ENCODE measurements at places on chromosomes 6 and 20.

- DNase-seq, result no peak
Observed at GRCh38 chr6:15129887-15130286, 116.0 kb upstream of the JARID2 start.

DNA sequence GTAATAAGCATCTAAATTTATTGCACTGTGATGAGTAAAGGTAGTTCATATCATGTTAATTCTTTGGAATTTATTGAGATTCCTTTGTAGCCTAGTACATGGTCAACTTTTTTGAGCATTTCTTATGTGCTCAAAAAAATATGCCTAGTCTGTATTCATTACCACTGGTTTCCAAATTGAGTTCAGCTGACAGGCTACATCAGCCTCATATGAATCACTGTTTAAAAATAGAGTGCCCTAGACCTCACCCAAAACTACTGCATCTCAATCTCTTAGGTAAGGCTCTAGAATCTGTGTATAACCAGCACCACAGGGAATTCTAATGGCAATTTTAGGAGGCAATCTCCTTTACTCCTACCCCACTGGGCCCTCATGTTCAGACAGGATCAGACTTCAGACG lies 16.7 kb upstream of the FOXF2 start:
- no peak for DNase-seq

DNA sequence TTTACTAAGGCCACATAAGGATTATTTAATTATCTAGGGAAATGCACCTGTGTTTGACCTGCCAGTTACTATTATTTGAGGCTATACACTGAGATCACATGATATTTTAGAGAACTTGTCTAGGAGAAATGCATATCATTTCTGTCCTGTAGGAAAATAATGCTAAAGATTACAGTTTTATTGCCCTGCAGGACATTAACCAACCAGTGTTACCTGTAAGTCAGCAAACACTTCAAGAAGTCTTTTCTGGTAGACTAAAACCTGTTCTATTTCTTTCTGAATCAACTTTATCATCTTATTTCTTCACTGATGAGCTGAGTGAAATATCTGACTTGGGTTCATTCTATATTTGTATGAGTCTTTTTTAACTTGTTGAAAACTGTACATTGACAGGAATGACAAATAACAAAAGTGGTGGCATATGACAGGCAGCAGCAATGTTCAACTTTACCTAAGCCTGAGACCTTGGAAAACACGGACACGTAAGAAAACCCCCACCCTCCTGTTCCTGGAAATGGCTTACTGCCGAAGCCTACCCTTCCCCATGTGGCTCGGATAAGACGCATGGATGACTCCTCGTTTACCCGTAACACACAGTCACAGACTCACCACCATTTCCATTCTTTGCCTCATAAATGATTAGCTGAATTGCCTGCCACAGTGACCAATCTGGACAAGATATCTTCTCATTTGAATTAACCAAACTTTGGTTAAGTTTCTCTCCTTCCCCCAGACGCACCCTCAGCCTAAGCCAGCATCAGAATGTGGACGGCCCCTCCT lies 118.0 kb upstream of the CD93 start:
- DNase-seq, result no peak

DNA sequence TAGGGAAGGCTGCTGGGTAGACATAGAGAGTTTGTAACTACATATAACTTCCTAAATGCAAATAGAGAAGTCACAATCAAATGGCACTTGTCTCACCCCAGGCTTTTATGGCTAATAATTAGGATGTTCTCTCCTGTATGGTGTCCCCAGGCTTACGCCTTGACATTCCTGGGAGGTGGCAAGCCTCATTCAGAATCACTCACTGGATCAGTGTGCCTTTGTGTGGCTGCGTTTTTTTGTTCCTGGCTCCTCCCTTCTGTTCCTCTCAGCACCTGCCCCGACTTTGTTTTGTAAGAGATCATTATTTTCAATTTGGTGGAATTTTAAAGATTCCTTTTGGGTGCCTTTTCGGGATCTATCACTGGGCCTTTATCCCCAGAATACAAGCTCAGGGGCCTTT lies 5.7 kb downstream of the LAMP5 start:
- DNase-seq, result no peak

GRCh38 chr6:106100755-106101154 lies 14.6 kb downstream of the PRDM1 start:
- no peak for DNase-seq

DNA sequence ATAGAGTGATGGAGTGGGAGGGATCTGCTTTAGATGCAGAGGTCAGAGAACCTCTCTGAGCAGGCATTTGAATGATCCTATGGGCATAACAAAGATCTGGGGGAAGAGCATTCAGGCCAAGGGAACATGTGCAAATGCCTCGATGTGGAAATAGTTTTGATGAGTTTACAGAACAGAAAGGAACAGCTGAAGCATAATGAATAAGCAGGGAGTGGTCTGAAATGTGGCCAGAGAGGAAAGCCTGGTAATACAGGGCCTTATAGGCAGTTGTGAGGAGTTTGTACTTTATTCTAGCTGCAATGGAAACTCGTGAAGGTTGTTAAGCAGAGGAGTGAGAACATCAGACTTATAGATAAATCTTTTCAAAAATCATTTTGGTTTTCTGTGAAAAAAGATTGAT lies 33.0 kb upstream of the ME1 start:
- DNase-seq, result no peak

DNA sequence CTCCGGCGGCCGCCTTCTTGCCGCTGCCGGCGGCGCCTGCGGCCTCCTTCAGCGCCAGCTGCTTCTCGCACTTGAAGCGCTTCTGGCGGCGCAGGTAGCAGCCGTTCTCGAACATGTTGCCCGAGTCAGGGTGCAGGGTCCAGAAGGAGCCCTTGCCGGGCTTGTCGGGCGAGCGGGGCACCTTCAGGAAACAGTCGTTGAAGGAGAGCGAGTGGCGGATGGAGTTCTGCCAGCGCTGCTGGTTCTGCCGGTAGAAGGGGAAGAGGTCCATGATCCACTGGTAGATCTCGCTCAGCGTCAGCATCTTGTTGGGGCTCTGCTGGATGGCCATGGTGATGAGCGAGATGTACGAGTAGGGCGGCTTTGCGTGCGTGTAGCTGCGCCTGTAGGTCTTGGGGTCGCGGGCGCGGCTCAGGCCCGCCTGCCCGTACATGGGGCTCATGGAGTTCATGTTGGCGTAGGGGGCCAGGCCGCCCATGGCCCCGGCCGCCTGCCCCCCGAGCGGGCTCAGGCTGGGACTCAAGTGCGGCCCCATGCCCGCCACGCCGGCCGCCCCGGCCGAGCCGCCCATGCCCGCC lies 1.9 kb downstream of the FOXA2 start:
- DNase-seq, result no peak

- DNase-seq, result no peak
Observed at GRCh38 chr6:158654498-158654897, 4.6 kb downstream of the SYTL3 start.

DNA sequence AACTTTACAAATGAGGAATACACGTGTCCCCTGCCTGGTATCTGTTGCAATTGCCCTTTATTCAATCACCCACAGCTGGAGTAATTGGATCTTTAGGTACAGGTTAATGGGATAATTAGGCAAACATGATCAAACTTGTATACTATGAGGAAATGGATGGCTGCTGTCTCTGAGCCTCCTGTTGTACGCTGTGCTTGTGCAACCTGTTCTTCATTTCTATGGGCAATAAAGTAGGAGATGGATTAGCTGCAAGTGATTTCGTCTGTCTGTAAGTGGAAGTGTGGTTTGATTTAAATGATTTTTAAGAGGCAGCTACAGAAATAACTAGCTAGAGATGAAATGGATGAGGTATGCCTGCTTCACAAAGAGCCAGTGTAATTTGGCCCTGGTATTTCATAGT lies 474.1 kb downstream of the RNF144B start:
- no peak for DNase-seq

GRCh38 chr20:56634307-56634706 lies 5.2 kb downstream of the TFAP2C start:
- no peak for DNase-seq

- no peak for DNase-seq
Observed at GRCh38 chr6:125414507-125414906, 112.7 kb upstream of the HDDC2 start.

DNA sequence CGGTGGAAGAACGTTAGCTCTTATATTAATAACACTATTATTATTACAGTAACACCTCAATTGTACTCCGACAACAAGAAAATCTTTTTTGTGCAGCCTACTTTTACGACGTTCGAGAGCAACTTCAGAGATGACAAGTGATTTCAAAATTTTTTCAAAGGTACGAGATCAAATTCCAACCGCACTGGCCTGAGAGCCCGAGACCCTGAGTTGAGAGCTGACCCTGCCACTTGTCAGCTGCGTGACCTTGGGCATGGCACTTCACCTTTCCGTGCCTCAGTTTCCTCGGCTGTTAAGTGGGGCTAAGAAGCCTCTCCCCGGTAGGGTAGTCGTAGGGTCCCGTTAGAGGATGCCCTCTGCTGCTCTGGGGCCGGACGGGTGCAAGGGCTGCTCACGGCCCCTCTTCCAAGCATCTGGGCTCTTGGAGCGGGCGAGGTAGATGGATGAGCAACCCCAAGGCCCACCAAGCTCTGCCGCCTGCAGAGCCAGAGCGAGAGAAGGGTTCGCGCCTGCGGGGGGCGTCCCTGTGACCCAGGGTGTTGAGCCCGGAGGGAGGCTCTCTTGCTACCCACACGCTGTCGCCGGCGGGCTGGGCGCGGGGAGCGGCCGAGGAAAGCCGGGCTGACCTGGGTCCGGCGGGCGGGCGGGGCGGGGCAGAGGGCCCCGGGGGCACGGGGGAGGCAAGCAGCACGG lies 510 bp downstream of the NDRG3 start:
- no peak for DNase-seq

GRCh38 chr6:25973923-25974555 lies 11.4 kb downstream of the TRIM38 start:
- no peak for DNase-seq

DNA sequence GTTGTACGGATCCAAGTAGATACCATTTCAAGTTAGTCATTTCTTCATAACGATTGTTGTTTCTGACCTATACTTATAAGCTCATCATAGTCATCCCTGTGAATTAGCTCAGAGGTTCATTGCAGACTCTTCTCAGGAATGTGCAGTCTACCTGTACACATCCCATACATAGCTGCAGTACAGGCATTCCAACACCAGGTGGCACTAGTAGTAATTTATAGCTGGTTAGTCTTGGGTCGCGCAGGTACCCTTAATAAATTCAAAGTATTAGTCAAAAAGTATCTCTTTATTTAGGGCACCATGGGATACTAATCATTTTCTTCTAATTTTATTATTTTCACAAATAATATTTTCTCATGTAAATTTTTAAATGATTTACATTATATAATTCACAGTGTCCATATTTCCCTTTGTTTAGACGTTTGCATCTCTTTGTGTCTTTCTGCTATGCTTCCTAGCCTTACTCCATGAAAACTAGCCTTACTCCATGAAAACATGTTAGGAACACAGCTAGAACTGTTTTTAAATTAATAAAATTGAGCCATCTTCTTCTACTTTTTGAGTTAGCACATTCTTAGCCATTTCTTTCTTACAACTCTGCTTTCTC lies 128.6 kb upstream of the FAM83B start:
- DNase-seq, result no peak

DNA sequence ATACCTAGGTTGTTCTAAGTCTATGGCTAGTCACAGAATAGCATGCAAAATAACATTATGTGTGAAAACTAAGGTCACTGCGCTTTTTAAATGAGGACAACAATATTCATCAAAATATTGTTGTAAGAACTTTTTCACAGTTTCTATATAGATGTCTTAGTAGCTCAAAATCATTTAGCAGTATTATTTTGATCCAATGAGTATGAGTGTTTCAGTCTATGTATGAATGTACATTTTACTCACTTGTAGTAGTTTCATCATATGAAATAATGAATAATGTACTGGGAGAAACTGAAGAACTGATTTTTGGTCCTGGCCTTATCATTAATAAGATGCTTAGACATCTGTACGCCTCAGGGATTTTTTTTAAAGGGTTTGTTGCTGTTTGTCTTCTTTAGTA lies 16.5 kb upstream of the TMEM30A start:
- DNase-seq, result no peak

- DNase-seq, result no peak
Observed at GRCh38 chr6:78199044-78199443, 546.2 kb downstream of the MEI4 start.

- no peak for DNase-seq
Observed at GRCh38 chr6:156865019-156865629, 87.9 kb downstream of the ARID1B start.

- DNase-seq, result peak; percentile 92
Observed at GRCh38 chr6:158284007-158284875, 28.0 kb upstream of the TULP4 start.

GRCh38 chr6:39320363-39320984 lies 2.0 kb downstream of the KCNK16 start:
- no peak for DNase-seq

GRCh38 chr6:160264061-160264612 lies 5.5 kb upstream of the SLC22A2 start:
- no peak for DNase-seq

DNA sequence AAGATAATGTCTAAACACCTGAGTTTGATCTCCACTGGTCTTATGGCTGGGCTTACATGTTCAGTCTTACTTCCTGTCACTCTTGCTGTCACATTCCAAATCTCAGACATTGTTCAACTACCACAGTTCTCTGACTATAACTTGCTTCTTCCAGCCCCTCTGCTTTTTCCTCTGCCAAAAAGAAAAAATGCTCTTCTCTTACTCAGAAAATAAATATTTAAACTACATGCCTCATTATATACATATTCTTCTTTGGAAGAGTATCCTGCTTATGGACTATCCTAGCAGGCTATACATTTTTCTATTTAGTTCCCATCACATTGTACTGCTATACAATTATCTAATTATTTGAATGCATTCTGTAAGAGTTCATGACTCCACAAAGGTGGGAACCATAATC lies 175.4 kb downstream of the TBC1D32 start:
- no peak for DNase-seq

- DNase-seq, result no peak
Observed at GRCh38 chr20:53826090-53826489, 232.5 kb upstream of the ZNF217 start.

DNA sequence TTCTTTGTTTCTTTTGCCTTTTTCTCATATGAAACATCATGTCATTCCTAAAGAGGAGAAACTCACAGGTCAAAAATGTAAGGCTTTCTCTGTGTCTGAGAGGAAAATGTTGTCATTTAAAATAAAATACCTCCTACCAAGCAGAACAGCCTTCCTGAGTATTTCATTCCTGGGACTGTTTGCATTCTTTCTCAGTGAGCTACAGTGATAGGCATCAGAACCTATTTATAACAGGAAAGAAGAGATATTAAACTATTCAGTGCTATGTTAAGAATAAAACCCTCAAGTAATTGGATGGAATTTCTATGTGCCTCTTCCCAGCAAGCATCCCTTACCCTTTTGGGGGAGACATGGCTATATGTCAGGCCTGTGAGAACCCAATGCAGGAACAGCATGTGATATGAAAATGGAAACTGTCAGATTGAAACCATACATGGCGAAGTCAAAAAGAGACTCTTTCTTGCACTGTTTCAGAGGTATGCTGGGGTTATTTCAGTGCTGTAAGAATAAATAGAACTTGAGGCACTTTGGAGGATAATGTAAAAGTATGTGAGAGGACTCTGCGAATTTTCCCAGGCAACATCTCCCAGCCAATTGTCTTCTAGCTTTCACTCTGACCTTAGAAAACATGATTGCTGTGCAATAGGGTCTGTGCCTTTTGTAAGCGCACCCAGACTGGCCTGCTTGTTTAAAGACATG lies 133.8 kb upstream of the CCN2 start:
- peak; percentile 99 for DNase-seq

Data from AG04449 (cell line).